ENCODE measurements at places on chromosomes 5 and 9. TPM values are rescaled to one million over a fixed set of nuclear protein-coding genes. Genes with fewer than 3 reads are reported as not detected.

- H3K27ac ChIP-seq: no peak overlapping the region
- DNase-seq: no peak
- no peaks in the 10 kb centered on the region for H3K4me1 ChIP-seq
- no peak overlapping the region for H3K4me3 ChIP-seq
Measured at GRCh38 chr5:109907731-109908130, 218.0 kb downstream of the MAN2A1 start.

DNA sequence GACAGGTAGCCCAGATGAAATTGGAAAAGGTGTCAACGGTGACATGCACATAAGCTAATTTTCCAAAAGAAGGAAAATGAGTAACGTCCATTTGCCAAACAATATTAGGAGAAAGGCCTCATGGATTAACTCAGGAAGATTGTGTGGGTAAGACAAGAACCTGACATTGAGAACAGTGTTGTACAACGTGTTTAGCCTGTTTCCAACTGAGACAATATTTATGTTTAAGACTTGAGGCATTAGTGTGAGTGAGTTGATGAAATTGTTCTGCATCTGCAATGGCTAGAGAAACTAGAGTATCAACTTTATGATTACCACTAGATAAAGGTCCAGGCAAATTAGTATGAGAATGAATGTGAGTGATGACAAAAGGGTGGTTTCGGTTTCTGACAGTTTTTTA is 191.3 kb upstream of the RAI14 start:
- no peak overlapping the region for H3K27ac ChIP-seq
- H3K4me3 ChIP-seq: no peak overlapping the region
- no peaks in the 10 kb centered on the region for H3K36me3 ChIP-seq
- no peaks in the 10 kb centered on the region for H3K27me3 ChIP-seq
- no peak for DNase-seq

Gene ERAP2
- 33.7 TPM for total RNA-seq

DNA sequence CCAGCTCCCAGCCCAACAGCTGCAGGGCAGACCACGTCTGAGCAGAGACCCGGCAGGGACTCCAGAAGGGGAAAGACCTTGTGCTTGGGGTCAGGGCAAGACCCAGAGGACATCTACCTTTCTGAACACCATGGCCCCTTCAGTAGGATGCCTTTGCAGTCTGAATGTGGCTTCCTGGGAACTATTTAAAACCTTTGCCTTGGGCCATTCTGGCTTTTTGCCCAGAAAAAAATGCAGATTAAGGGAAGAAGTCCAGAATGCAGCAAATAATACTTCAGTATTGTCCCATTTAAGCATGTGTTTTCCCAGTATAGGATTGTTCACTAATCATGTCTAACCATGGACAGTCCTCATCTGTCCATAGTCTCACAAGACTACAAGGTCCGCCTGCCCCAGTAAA is 67.5 kb upstream of the ERCC6L2 start:
- no peak overlapping the region for H3K27ac ChIP-seq
- no peak for DNase-seq
- no peaks in the 10 kb centered on the region for H3K4me1 ChIP-seq
